ENCODE measurements at places on chromosomes 3 and 15.

GRCh38 chr15:57298843-57299550, 77.3 kb upstream of the CGNL1 start:
- no peak for DNase-seq

- no peak for DNase-seq
Measured at GRCh38 chr3:41933154-41933676, 28.7 kb downstream of the ULK4 start.

DNA sequence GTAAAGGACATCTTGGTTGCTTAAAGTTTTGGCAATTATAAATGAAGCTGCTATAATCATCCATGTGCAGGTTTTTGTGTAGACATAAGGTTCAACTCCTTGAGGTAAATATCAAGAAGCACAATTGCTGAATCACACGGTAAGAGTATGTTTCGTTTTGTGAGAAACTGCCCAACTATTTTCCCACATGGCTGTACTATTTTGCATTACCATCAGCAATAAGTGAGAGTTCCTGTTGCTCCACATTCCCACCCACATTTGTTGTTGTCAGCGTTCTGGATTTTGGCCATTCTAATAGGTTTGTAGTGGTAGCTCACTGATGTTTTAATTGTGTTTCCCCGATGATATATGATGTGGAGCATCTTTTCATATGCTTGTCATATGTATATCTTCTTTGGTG, 118.5 kb upstream of the KCNMB2 start:
- DNase-seq, result no peak

DNA sequence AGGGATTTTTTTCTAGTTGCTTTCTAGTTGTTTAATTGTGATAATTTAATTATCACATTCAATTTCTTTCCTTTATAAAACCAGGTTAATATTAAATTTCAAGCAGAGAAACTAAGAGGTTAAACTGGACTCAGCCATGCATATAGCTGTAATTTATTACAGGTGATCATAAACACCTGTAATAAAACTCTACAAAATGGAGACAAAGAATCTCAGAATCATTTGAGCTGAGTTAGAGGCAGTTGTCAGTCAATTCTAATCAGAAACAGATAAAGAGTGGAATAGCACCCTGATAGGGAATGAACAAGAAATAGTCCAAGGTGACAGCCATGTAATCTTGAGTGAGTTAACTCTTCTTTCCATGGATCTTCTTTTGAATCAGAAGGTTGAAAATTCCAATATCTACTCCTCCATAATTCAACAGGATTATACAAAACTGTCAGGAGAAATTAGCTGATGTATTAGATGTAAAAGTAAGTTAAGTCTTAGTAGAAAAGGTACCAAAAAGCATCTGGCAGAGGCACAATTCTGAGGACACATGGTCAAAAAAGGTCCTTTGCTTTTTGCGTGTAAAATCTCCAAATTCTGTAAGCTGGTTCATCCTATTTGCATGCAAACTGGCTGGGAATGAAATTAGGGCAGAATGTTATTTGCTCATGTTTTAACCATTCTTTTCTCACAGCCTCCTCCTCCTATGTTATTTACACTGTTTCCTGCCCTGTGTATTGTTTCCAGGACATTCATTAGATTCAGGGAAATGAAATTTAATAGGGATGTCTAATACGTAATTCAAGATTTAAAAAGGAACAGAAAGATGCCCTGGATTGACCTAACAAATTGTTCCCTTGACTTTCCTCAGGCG, 39.4 kb upstream of the B3GNT5 start:
- DNase-seq, result no peak

DNA sequence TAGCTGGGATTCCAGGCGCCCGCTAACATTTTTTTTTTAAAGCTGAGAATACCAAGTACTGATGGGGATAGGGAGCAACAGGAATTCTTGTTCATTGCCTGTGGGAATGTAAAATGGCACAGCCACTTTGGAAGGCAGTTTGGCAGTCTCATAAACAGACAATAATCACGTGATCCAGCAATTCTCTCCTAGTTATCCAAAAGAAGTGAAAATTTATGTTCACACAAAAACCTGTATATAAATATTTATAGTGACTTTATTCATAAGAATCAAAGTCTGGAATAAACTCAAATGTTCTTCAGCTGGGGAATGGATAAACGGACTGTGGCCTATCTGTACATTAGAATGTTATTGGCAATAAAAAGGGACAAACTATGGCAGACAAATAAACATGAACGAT, 72.5 kb upstream of the NEO1 start:
- no peak for DNase-seq
